ENCODE measurements at places on chromosomes 7 and 10.

- no peak for DNase-seq
These were observed 153.0 kb upstream of the PDE1C start for GRCh38 chr7:32223071-32223650.

DNA sequence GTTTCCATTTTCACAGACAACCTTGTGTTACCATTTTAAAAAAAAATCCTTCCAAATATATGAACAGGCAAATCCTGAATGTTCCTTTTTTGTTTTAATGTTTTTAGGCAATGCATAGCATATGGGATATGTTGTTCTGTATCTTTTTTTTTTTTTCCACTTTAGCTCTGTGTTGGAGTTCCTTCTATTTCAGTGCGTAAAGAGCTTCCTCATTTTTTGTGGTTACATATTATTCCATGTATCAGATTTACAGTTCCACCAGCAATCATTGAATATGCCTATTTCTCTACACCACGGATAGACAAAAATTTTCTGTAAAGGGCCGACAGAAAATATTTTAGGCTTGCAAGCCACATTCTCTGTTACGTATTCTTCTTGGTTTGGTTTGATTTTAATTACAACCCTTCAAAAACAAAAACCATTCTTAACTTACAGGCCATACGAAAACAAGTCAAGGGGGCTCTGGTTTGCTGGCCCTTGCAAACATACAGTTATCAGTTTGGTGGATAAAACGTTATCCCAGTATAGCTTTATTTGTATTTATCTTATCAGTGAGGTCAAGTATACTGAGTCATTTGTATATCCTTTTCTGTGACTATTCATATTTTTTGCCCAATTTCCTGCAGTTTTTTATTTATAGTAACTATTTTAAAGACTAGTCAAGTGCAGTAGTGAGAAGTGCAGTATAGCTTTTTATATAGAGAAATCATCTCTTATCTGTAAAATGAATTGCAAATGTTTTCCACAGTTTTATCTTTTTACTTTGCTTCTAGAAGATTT lies 55.7 kb downstream of the RALA start:
- no peak for DNase-seq

DNA sequence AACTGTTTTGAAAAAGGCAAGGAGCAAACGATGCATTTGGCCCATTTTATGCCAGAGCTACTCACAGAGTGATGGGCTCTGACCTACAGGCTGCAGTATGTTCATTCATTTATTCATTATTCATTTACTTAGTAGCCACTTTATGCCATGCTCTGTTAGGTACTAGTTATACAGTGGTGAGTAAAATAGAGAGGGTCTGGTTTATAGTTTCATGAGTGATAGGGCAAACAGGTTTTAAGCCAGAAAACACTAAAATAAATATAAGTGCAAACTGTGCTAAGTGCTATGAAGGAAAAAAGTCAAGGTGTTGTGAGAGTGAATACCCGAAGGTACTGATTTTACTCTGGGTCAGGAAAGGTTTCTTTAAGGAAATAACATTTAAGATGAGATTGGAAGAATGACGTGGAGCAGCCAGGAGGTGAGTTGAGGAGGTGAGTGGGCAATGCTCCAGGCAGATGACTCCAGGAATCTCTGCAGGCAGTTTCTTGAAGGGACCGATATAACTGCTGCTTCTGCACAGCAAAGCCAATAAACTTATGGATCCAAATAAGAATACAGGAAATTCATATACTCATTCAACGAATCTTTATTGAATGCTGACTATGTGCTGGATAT lies 56.9 kb upstream of the FAM133B start:
- DNase-seq, result no peak

DNA sequence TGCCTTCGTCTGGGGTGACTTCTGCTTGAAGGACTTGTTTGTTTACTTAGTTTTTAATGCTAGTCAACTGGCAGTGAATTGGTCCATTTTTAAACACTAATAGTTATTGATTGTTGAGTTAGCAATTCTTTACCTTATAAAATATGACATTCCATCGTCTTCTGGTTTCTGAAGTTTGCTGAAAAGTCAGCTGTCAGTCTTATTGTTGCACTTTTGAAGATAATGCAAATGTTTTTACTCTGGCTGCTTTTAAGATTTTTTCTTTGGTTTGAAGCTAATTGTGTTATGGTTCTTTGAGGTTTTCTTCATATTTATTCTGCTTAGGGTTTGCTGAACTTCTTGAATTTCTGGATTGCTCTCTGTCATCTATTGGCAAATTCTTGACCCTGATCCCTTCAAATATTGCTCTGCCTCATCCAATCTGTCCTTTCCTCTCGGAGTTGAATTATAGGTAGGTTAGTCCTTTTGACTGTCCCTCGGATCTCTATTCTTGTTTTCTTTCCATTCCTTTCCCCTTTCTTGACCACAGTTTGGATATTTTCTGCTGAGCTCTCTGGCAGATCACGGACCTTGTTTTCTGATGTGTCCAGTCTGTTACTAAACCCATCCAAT lies 24.2 kb downstream of the MGMT start:
- no peak for DNase-seq

- no peak for DNase-seq
These were observed 161.7 kb downstream of the HIBADH start for GRCh38 chr7:27501001-27501400.

DNA sequence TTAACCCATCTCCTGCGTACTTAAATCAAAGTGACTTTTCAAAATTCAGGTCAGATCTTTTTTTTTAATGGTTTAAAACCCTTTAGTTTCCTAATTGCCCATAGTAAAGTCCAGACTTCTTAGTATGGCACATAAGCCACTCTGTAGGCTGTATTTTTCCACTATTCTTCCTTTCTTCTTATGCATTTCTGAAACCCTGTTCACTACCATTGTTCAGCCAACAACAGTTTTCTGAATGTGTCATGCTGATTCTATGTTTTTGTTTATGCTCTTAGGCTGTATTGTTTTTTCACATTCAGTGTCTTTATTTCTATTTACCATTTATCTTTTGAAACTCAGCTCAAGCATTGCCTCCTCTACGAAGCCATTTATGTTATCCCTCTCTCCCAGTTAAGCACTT lies 26.7 kb downstream of the CCSER2 start:
- no peak for DNase-seq

- no peak for DNase-seq
These were observed 73.8 kb downstream of the RBM20 start for GRCh38 chr10:110717781-110718589.

- no peak for DNase-seq
These were observed 41.9 kb upstream of the PDCD4 start for GRCh38 chr10:110829721-110830410.

- DNase-seq, result no peak
These were observed 9.2 kb downstream of the SGMS1 start for GRCh38 chr10:50614444-50615137.

GRCh38 chr7:156640257-156640948 lies at the start of gene RNF32:
RNF32 (plus strand) TSS chr7:156640774; CDS start chr7:156643878, 3,104 bp downstream.
- DNase-seq, result peak; percentile 98

GRCh38 chr10:43197834-43198681 lies 59.8 kb downstream of the CSGALNACT2 start:
- no peak for DNase-seq

DNA sequence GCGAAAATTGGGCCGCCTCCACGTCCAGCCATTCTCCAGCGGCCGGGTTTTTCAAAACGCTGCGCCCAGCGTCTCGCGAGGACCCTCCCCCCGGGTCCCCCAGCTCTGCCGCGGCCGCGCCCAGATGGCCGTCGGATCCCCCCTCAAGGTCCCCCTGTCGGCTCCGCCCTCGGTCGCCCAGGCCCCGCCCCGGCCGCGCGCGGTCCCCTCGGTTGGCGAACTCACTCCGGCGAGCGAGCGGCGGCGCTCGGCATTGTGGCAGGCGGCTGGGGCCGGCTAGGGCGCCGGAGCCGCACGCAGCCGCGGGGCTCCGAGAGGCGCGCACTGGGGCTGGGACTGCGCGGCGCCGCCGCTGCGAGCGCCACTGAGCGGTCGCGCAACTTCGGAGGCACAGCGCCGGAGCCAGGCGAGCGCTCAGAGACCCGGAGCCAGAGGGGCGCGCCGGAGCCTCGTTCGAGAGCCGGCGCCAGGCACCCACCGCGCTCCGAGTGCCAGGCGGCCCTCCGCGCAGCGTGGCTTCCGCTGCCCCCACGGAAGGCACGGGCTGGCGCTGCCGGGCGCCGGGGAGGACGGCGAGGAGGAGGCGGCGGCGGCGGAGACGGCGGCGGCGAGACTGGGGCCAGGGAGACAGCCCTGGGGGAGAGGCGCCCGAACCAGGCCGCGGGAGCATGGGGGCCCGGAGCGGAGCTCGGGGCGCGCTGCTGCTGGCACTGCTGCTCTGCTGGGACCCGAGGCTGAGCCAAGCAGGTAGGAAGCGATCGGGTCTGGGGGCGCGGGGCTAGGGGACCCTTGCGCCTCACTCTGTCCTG lies at the start of gene UNC5B:
Gene UNC5B, plus strand, starts transcription at position 253 of the 809 bp plus-strand sequence. Its CDS starts 416 bp downstream, at position 669.
- peak; percentile 38 for DNase-seq

- DNase-seq, result no peak
These were observed 5.3 kb downstream of the STOX1 start for GRCh38 chr10:68832601-68833000.

DNA sequence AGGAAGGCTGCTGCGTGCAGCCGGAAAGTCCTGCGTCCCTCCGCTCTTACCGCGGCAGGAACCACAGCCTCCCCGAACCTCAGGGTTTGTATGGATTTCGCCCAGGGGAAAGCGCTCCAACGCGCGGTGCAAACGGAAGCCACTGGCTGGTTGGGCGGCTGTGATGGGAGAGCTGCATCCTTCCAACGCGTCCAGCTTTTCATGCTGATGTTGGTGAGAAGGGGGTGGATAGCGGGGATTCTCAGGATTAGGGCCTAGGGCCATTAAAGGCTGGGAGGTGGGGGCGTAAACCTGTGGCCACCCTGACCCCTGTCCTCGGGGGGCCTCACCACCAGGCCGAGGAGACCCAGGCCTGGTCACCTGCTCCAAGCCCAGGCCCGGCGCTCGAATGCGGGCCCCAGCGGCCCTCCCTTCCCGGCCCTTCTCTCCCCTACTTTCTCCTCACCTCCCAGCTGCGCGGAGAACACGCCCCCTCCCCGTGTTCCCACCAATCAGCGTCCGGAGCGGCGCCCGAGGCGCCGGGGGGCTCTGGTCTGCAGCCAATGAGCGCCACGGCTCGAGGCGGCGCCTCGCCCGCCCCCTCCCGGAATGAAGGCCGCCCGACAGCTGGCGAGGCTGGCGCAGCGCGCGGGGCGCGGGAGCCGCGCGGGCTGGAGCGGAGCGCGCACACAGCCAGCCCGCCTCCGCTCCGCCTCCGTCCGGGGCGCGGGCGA lies 458 bp upstream of the NANOS1 start:
- peak; percentile 78 for DNase-seq

GRCh38 chr7:156929789-156930539 lies 19.5 kb upstream of the NOM1 start:
- DNase-seq, result no peak

- no peak for DNase-seq
These were observed 10.1 kb downstream of the CFTR start for GRCh38 chr7:117489911-117490310.

DNA sequence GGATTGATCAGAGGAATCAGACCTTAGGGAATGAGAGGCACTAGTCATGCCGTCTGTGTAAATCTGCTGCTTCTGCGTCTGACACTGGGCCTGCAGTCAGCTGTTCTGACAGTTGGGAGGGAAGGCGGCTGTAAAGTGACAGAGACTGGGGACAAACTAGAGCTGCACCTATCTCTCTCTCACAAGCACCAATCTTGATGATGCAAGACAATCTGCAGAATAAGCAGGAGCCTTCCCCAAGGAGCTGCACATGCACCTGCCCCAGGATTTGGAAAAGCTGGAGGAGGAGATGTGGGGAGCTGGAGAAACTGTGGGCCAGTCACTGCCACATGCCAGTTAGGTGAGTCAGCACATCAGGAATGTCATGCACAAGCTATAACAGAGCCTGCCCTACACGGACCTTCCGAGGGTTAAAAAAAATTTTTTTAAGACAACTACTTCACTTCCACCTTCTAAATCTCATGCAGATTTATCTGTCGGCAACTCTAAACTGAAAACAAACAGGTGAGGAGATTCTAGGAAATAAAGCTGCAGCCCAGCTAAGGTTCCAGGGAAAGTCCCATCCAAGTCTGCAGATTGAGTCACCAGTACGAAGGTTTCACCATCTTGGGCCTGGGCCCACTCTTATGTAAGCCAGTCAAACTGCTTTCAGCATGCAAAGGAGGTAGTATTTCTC lies 39.2 kb downstream of the ENO4 start:
- DNase-seq, result no peak

DNA sequence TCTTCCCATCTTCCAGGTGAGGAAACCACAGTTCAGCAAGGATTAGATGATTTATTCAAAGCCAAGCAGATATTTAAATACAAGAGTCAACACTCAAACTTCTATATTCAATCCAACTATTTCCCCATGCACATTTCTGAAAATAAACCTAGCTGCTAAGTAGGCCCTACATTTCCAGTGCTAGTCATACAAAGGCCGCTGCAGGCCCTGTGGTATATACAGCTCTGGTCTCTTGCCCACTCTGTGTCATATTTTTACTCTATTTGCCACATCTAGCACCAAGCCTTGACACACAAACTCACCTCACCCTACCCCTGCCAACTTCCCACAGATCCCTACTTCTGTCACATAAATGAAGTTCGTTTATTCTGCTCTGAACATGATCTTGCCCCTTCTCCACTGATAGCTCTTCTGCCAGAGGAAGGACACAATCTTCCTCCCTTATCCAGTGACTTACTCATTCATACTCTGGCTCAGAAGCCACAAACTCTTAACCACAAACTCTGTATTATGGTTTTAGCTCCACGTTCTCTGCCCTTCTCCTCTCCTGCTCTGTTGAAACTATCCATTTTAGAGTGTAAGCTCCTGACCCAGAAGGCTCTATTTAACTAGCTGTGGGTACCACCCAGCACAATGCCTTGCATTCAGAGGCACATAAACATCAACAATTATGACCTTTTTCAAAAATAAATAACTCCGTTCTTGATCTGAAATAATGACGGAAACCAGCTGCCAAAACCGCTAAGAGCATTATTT lies 180.7 kb downstream of the CPEB3 start:
- no peak for DNase-seq

DNA sequence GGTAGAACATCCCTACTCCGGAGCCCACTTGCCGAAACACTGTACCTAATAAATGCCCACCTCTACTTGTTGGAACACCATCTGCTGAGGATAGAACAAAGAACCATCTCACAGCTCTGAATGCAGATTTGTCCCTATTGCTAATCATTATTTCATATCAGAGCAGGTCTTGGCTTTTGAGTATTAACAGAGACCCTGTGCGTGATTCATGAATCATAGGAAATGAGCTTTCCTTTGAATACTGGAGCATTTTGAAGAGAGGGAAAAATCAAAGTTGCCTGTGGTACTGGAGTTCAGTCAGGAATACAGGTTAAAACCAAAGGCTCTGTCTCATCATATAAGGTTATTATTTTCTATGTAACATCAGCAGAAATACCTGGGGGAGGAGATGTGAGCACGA lies 1132.3 kb downstream of the XPNPEP1 start:
- no peak for DNase-seq

DNA sequence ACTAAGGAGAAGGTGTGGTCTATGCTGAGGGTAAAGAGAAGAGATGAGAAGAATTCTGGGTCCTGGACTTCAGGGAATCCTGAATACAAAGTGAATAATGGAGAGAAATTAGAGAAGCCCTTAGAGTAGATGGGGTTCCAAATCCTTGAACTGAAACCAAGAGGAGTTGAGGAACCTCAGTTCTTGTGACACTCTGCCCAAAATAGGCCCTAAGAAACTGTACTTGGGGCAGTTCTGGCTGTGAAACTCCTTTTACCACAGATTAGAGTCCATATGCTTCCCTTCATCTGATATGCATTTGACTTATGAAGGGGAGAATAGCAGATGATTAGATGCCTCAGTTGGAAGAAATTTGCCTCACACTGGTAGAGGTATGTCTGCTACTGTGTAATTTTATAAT lies 19.0 kb downstream of the TES start:
- no peak for DNase-seq

- no peak for DNase-seq
These were observed 88.6 kb downstream of the GFRA1 start for GRCh38 chr10:116184512-116184794.

GRCh38 chr10:49312246-49312869 lies 13.4 kb downstream of the C10orf71 start:
- no peak for DNase-seq
